Hematopoietic multipotent progenitor cell treated with erythropoietin and hydrocortisone succinate and interleukin-3 and kit ligand, for 6 days (in vitro differentiated cells): ENCODE measurements at places on chromosomes 1 and 21.

- no peak for DNase-seq
Measured at GRCh38 chr1:115433483-115433882, 95.4 kb upstream of the NGF start.

GRCh38 chr1:116311756-116312680, 61.0 kb upstream of the ATP1A1 start:
- no peak for DNase-seq

DNA sequence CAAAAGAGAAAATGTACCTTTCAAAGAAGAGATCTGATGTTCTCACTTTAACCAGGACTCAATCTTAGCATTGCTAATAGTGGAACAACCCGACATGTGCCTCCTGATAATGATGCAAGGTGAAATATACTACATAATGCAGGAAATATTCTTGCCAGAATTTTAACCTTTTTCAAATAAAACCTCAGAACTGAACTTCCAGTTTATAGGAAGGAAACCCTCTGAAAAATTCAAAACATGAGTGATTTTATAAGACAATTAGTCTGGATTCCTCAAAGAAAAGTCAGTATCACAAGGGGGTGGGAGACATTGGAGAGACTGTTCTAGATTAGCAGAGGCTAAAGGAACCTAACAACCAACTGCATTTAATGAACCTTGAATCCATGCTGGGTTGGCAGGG, 18.1 kb downstream of the AHCYL1 start:
- no peak for DNase-seq

DNA sequence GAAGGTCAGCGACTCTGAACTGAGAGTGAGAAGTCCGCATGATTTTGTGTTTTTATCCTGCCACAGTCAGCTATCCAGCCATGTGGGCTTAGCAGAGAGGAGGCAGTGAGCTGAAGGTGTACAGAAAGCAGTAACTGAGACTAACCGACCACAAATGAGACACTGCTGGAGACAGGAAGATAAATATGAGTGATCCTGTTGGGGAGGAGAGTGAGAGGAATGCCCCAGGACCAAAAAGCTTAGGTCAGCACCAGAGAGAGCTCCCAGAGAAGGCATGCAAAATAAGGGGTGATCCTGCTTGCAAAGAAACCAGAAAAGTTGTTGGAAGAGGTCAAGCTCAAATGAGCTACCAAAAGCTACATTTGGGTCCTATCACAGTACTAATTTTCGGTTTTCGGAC, 63.7 kb downstream of the HLCS start:
- no peak for DNase-seq

GRCh38 chr1:7948960-7949359, 8.3 kb upstream of the TNFRSF9 start:
- DNase-seq = no peak

DNA sequence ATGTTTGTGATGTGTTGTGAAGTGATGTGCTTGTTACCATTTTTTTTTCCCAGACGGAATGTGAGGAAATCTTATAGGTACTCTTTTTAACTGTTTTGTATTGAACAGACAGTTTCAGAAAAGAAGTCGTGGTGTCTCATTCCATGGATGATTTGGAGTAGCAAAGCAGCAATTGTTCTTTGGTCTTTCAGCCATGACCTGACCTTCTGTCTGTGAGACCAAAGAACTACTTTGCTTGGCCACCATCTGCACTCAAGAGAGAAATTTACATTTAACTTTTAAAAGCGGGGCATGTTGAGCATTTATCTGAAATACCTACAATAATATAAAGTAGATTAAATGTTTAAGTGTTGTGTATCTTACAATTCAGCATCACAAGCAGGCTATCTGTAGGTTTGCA, 90.2 kb downstream of the SDCCAG8 start:
- no peak for DNase-seq

GRCh38 chr1:74344387-74344786, 109.2 kb downstream of the TNNI3K start:
- DNase-seq = no peak

DNA sequence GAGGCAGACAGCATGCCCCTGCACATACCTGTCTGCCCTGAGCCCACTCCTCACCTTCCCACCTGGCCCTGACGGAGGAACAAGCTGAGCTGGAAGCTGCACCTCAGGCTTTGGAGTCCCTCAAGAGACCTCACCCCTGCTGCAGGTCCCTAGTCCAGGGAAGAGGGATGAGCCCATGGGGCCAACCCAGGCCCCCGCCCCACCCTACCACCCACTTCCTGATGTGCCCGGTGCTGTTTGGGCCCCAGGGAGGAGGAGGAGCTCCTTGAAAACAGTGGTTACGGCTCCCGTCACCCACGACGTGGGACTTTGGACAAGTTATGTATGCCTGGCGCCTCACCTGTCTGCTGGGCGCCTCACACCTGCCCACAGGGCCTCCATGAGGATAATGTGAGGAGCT, 250.2 kb downstream of the NPHP4 start:
- no peak for DNase-seq

DNA sequence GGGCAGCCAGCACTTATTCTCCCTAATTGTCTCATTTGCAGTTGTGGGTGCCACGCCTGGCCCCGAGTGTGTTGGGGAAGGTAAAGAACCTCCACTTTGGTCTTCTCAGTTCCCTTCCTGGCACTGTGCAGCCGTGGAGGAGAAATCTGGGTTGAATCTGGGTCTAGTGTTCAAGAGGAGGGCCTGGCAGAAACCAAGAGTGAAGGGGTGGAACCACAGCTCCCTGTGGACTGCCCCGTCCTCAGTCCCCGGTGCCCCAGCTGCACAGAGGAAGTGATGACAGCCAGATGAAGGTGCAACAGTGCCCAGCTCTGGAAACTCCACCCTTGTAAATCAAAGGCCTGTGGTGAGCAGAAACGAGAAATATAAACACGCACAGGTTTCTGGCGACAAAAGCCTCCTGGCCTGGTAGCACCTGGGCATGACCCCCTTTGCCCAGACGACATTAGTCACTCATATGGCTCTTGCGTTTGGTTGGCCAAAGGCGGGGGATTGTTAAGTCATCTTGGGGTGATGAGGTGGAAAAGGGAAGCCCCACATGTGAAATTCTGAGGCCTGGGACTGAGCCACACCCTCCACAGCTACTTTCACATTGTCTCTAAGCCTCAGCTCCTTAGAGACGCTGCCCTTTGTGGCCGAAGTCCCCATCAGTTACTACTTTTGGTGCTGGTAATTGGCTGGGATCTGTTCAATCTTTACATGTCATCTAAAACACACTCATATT, 4.2 kb upstream of the ECE1 start:
- DNase-seq = peak; percentile 43
